ENCODE measurements at places on chromosomes 3 and 15. TPM values are rescaled to one million over a fixed set of nuclear protein-coding genes. Genes with fewer than 3 reads are reported as not detected.

The COLQ gene
- total RNA-seq, result 0.43 TPM

The DUOXA2 gene
- total RNA-seq, result not detected

The DLEC1 gene
- 0.09 TPM for total RNA-seq

The TMED3 gene
- total RNA-seq, result 126 TPM

The MEX3B gene
- 6.0 TPM for total RNA-seq

The ADGRG7 gene
- total RNA-seq, result not detected

The RARRES1 gene
- 174 TPM for total RNA-seq

The MRAS gene
- total RNA-seq, result 29.1 TPM

The GCSAM gene
- not detected for total RNA-seq

The SH2D7 gene
- total RNA-seq, result not detected
